ENCODE measurements at places on chromosomes 13 and 19.

- H3K36me3 ChIP-seq = peaks cover 22% of the 10 kb centered on the region
- no peaks in the 10 kb centered on the region for H3K4me1 ChIP-seq
- DNase-seq = no peak
These were observed 22.5 kb downstream of the KCNRG start for GRCh38 chr13:50037788-50038187.

GRCh38 chr13:32278426-32278825 is 36.7 kb downstream of the ZAR1L start:
- no peak for DNase-seq
- no peaks in the 10 kb centered on the region for H3K27me3 ChIP-seq
- H3K36me3 ChIP-seq = peaks cover 75% of the 10 kb centered on the region
- H3K4me1 ChIP-seq = no peaks in the 10 kb centered on the region

GRCh38 chr13:33871207-33872004 is 53.5 kb downstream of the RFC3 start:
- H3K4me3 ChIP-seq = no peak overlapping the region
- no peak for DNase-seq
- no peak overlapping the region for H3K27ac ChIP-seq
- H3K27me3 ChIP-seq = no peaks in the 10 kb centered on the region
- H3K4me1 ChIP-seq = no peaks in the 10 kb centered on the region
- H3K36me3 ChIP-seq = no peaks in the 10 kb centered on the region

DNA sequence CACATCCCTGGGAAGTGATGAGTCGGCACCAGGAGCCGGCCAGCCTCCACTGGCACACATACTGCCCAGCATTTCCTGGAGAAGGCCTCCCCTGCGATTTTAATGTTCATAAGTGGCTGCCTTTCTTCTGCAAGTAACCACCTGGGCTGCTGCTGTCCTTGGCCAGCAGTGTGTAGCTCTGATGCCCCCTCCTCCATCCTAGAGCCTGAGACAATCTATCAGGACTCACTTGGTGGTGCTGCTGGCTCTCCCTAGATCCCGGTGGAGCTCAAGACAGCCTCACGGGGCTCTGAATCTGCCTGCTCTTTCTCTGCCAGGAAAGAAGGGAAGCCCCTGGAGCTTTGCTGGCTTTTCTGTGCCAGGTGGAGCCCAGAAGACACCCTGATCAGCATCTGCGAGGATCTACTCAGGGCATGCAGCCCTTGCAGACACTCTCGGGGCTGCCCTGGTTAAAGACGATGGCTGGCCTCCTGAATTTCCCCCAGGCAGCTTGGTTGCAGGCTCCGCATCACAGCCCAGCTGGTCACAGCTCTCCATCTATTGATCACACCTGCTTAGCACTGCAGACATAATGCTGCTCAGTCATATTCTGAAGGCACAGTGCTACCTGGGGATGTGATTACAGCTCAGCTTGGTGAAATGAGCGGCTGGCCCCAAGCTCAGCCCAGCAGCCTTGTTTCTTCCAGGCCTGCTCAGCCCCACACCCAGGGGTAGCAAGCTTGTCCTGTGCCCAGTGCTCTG is 122.3 kb downstream of the ZDHHC20 start:
- H3K4me3 ChIP-seq = no peak overlapping the region
- H3K36me3 ChIP-seq = no peaks in the 10 kb centered on the region
- H3K27ac ChIP-seq = no peak overlapping the region
- no peaks in the 10 kb centered on the region for H3K4me1 ChIP-seq
- no peak for DNase-seq

GRCh38 chr13:102902789-102903347 is 57.0 kb downstream of the ERCC5 start:
- H3K27ac ChIP-seq = no peak overlapping the region
- no peaks in the 10 kb centered on the region for H3K4me1 ChIP-seq
- no peak overlapping the region for H3K4me3 ChIP-seq
- H3K36me3 ChIP-seq = no peaks in the 10 kb centered on the region

GRCh38 chr13:104460554-104460953 is 1394.3 kb upstream of the SLC10A2 start:
- no peak overlapping the region for H3K4me3 ChIP-seq
- no peaks in the 10 kb centered on the region for H3K36me3 ChIP-seq
- DNase-seq = no peak
- no peak overlapping the region for H3K27ac ChIP-seq
- no peaks in the 10 kb centered on the region for H3K4me1 ChIP-seq

Measured in left lung (tissue), 14 donors.